Activated naive CD4-positive, alpha-beta T cell (primary cell): ENCODE measurements at places on chromosomes 6 and 20.

GRCh38 chr20:3270051-3270450 is 31.1 kb upstream of the SLC4A11 start:
- no peak for DNase-seq

- DNase-seq: no peak
These were observed 12.2 kb upstream of the PTGIS start for GRCh38 chr20:49579874-49580812.

- no peak for DNase-seq
These were observed 135.6 kb upstream of the UST start for GRCh38 chr6:148611213-148611612.

- DNase-seq: no peak
These were observed 15.2 kb downstream of the TAF4 start for GRCh38 chr20:62050166-62051120.

- DNase-seq: no peak
These were observed 2.1 kb downstream of the ZNF341 start for GRCh38 chr20:33733654-33734576.

GRCh38 chr20:37414224-37415035 is 68.5 kb downstream of the SRC start:
- DNase-seq: no peak
